CD4-positive, alpha-beta T cell treated with Interleukin-6 at 100 ng/mL for 8 hours (primary cell): ENCODE measurements at places on chromosomes 2 and 18.

- no peak for DNase-seq
Observed at GRCh38 chr2:19671311-19671710, 230.5 kb downstream of the TTC32 start.

DNA sequence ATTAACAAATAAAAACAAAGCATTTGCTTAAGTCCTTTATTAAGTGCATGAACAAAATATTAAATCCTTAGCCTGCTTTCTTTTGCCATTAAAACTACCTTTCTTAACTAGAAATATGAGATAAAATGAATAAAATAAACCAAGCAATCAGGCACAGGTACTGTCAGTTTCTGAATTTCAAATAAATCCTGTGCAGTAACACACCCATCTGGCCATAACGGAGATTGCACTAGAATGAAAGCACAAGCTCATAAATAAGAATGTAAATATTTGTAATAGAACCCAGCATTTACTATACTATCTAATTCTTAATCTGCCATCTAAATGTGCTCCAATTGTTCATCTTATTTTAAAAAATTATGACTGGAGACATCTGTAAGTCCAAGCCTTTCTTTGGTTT lies 31.9 kb downstream of the PRKRA start:
- DNase-seq: no peak

GRCh38 chr2:159075727-159076126 lies 107.3 kb downstream of the TANC1 start:
- DNase-seq: no peak

- DNase-seq: no peak
Observed at GRCh38 chr2:25618676-25619075, 54.7 kb downstream of the DTNB start.

- no peak for DNase-seq
Observed at GRCh38 chr18:45168866-45169600, 446.2 kb upstream of the SLC14A2 start.

DNA sequence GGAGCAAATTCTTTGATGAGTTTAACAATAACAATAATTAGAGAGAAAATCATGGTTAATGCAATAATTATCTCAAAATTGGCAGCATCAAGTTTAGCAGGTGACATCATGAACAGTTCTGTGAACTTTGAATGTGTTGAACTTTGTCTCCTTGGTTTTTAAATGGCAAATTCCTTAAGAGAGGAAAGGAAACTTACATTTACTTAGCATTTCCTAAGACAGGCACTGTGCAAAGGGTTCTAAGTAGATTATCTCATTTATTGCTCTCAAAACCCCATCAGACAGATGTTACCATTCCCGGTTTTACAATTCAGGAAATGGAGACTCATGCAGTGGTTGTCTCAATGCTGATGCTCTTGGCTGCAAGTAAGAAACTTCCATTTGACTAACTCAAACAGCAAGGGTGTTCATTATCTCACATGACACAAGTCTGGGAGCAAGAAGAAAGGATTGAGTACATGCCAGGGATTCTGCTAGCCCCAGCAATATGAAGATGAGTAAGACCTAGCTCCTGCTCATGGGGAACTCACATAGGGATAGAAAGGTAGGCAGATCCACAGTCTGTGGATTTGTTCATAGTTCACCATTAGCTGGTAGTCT lies 81.3 kb upstream of the ITGA6 start:
- no peak for DNase-seq

- DNase-seq: no peak
Observed at GRCh38 chr2:184564092-184564491, 34.2 kb upstream of the ZNF804A start.

DNA sequence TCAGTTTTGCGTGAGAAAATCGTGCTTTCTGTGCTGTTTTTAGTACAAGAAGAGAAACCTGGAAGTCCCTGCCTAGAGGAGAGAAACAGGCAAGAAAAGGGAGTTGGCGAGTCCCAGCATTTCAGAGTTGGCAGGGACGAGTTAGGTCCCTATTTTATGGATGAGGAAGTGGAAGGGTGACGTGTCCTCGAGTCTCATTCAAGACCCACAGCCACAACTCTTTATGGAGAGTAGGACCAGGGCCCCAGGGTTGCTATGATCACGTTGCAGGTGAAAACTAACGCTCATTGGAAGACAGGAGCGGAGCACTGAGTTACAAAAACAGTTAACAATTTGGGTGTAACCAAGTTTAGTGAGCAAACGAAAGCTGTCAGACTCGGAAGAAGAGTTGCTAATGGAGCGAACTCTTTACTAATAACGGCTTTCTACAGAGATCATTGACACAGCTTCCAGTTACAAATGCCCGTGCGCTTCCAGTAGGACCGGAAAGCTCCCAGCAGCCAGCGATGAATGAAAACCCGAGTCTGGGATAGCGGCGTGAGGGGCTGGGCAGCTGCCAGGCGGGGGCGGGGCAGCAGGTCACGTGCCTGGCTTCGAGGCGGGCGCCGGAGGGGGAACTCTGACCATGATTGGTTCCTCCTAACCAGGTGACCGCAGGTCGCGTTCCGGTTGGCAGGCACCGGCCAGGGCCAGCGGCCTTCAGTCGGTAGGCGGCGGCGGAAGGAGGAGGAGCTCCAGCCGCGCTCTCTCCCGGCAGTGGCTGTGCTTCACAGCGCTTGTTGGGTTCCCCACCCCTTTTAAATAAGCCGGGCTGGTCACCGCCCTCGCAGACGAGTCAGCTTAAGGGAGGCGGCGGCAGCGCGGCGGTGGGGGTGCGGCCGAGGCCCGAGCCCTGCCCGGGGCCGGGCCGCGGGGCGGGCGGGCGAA lies at the start of gene CCNYL1:
CCNYL1 (plus strand) TSS at position 827 of the 927 bp plus-strand sequence. CDS start 257 bp downstream, outside the sequence.
- peak; percentile 98 for DNase-seq

DNA sequence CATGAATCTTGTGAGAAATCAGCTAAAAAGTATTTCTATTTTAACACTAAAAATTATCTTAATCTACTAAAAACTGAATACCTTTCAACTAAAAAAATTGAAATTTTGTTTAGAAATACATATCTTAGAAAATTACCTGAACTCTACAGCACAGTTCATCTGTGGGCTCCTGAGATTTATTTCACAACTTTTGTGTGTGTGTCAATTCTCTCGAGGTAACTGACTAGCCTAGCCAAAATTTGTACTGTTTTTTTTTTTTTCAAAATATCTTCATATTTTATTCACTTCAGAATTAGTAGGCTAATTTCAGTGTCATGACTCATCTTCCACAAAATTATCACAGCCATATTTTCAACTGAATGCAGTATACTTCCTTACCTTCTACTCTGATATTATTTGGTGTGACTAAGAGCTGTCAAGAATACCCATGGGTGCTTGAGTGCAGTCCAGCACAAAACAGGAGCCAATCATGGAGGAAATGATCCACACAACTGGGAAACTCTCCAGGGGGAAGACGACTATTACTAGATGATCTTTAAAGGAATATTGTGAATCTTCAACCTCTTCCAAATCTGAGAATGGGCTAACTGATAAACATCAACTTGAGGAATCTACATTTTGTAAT lies 174.6 kb downstream of the ZNF385B start:
- no peak for DNase-seq

DNA sequence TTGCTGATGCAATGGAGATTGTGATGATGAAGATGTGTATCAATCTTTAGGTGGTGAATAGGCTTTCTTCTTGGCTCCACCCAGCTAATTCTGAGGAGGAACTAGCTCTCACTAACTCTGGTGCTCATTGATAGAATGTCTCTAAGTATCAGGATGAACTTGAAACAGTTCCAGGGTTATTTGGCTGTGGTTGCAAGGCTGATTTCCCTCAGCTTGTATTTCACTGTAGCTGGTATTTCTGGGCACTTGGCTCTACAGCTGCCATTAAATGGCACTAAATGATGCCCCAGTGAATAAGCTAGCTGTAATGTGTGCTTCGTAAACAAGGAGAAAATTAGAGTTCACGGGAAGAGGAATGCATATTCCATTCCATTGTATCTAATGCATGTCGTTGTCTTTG lies 241.2 kb downstream of the RPIA start:
- no peak for DNase-seq

DNA sequence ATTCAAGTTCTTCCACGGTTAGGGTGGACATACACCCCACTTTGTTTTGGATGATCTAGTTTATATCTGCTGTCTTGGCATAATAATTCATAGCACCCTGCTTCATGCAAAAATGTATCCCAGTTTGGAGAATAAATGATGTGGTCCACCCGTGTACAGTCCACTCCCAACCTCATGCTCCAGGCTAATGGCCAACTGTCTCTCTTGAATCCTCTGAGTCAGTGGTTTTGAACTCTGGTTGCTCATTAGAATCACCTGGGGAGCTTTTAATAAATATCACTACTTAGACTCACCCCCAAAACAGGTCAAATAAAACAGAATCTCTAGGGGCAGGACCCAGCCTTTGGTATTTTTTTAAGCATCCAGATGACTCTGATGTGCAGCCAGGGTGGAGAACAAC lies 78.5 kb downstream of the SDC1 start:
- no peak for DNase-seq

- no peak for DNase-seq
Observed at GRCh38 chr2:231397011-231397927, 1.8 kb downstream of the B3GNT7 start.

GRCh38 chr2:126634273-126634861 lies 21.6 kb upstream of the GYPC start:
- peak; percentile 38 for DNase-seq

GRCh38 chr2:53209679-53210458 lies 557.7 kb upstream of the CHAC2 start:
- DNase-seq: no peak

DNA sequence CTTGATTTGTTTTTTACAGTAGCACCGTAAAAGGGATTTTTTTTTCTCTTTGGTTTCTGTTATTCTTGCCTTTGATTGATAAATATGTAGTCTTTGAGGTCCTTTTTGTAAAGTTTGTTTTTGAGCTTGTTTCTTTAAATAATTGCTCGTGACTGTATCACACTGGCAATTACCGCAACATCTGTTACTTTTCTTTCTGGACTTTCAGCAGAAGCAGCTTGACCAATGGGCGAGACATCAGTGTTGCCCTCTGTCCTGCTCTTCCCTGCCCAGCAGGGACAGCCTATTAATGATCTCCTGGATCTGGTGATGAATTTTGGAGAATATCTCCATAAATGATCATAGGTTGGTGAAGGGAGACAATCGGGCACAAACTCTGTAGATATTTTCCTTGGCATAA lies 74.9 kb downstream of the TDRD15 start:
- no peak for DNase-seq

DNA sequence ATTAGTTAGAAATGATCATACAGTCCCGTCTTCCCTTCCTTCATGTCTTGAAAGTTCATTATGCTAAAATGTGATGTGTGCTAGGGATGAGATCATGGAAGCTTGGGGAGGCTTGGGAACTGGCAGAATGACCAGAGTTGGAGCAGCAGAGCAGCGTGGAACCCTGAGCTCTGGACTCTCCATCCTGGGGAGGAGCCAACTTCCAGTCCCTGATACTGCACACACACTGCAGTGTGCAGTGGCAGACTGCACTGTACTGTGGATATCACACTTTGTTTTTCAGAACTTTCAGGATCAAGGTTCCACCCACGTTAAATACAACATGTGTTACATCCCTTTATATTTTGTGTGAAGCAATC lies 27.3 kb upstream of the GREB1 start:
- DNase-seq: no peak
